ENCODE measurements at places on chromosomes 1 and 21.
A peak's percentile ranks its signal among the peaks of the same experiment; 100 is the strongest.

GRCh38 chr1:246971090-246971721 is 36.7 kb downstream of the ZNF695 start:
- DNase-seq = peak; percentile 37

GRCh38 chr1:226268421-226269124 is 40.4 kb downstream of the LIN9 start:
- no peak for DNase-seq

DNA sequence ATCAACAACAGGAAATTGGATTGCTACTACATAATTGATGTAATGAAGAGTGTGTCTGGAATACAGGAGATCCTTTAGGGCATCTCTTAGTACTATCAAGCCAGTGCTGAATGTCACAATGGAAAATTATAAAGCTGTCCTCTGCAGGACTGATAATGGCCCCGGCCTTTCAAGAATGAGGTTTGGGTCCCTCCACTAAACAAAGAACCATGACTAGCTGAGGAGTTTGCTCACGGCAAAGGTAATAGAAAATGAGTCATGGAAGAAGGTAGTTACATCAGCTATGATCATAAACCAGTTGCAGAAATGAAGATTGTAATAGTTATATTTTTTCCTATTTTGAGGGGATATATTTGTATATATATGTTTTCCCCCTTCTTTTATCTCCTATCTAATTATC is 145.8 kb downstream of the KCNJ6 start:
- no peak for DNase-seq

- DNase-seq = no peak
Observed at GRCh38 chr21:33492571-33492970, 1.1 kb upstream of the DNAJC28 start.

GRCh38 chr1:171740987-171741871 is 636 bp downstream of the VAMP4 start:
- peak; percentile 22 for DNase-seq

DNA sequence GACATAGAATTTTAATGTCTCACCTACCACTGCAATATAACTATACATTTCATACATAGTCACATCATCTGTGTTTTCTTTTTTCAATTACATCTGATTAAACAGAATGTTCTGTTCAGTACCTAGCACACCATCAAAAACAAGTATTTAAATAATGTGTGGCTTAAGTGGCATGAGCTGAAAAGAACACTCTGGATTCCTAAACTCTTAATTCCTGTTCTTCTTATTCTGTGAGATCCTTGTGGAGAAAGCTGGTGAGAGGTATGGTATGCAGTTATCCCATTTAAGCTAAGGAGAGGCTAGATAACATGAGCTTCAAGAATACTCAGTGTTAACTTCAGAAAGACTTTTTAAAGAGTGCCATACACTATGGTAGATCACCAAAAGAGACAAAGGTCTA is 5.5 kb downstream of the TP53BP2 start:
- DNase-seq = no peak

DNA sequence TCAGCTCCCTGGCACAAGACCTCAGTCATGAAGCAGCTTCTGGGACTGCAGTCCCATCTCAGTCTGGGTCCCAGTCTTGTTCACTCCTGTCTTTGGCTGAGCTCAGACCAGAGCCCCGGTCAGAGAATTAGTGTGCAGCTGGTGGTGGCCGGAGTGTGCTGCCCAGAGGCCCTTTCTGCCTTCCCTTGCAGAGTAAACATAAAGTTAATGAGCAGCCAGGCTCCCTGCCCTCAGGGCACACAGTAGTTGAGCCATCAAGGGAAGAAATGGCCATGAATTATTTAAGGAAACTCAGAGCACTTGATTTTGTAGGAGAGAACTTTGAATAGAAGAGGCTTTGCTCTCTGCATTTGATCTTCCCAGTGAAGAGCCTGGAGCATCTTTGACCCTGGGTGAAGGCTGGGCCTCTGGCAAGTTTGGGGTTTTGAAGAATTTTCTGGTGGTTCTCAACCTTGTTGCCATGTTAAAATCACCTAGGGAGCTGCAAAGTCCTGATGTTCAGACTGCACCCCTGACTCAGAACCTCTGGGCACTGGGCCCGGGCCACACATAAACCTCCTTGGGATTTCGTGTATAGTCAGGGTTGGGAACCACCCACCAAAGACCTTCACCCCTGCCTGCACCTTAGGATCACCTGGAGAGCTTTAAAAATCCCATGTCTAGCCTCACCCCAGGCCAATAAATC is 26.4 kb upstream of the SELENON start:
- DNase-seq = no peak

- no peak for DNase-seq
Observed at GRCh38 chr1:244957525-244957924, 93.2 kb upstream of the HNRNPU start.

DNA sequence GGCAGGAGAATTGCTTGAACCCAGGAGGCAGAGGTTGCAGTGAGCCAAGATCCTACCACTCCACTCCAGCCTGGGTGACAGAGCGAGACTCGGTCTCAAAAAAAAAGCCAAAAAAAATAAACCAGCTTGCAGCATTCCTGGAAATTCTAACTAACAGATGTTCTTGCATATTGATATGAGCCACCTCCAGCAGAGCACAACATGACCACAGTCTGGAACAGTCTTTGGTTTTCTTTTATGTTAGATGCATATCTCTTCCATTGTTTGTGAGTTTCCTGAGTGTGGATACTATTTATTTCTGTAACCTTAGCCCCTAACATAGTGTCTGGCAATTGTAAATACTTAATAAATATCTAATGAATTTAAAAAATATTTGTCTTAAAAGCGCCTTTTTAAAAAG is 23.9 kb downstream of the IFNAR1 start:
- DNase-seq = no peak
